ENCODE measurements at places on chromosomes 2 and 18.

GRCh38 chr2:3305431-3305830, 72.2 kb downstream of the EIPR1 start:
- DNase-seq = no peak

GRCh38 chr2:74101574-74102300, 46.0 kb downstream of the BOLA3 start:
- DNase-seq = no peak

DNA sequence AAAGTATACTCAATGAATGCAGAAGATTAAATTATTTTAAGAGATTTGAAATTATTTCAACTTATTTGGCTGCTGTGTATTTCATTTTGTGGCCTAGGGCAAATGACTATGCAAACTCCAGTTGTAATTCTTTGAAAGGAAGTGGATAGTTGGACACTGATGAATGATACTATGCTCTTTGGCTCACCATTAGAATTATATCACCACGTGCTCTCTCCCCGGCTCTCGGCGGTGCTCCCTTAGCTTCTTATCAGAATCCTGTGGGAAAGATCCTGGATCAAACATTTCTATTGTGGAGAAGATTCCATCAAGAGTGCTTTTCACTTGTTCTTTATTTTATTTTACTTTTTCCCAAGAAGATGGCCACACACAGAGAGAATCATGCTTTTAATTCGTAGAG, 55.2 kb downstream of the ADCYAP1 start:
- no peak for DNase-seq

DNA sequence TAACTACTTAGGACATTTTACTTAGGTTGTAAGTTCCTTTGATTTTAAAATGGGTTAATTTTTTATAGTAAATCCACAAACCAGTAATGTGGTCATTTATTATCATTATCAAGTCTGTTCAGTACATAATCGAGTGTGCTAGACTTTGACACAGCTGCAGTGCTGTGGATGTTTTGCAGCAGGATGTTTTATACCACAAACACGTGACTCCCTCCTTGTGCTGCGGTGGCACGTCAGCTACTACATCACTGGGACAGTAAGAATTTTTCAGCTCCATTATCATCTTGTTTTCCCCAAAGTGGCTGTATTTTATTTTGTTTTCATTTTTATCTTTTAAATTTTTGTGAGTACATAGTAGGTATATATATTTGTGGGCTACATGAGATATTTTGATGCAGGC, 70.0 kb downstream of the ATP9B start:
- peak; percentile 65 for DNase-seq

Data from DND-41 (cell line).